Right ventricle myocardium superior (tissue), 1 donor: ENCODE measurements at places on chromosomes 13 and 19. TPM values are rescaled to one million over a fixed set of nuclear protein-coding genes. Genes with fewer than 3 reads are reported as not detected.

GRCh38 chr13:21670006-21670882, 629 bp upstream of the FGF9 start:
- DNase-seq: peak; percentile 71

GRCh38 chr13:102645701-102646100, 48.9 kb downstream of the TPP2 start:
- DNase-seq: no peak

DNA sequence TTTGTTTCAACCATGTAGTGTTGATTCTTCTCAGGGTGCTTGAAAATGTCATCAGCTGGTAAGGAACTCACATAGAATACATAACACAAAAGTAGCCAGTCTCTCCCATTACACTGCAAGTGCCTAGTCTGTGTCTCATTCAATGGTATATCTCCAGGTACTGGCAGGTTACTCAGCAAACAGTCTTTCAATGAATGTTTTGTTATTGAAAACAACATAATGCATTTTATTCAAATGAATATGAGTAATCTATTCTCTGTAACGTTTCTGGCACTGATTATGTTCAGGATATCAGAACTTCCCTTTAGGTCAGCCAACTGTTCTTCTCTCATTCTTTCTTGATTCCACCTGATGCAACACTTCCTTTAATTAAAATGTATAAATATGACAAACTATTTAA, 68.0 kb upstream of the SLITRK1 start:
- DNase-seq: no peak

Gene TPM4
- total RNA-seq: 74.7 TPM

- DNase-seq: peak; percentile 88
Measured at GRCh38 chr19:17766543-17767131, 15.4 kb downstream of the FCHO1 start.

Gene ETV2
- total RNA-seq: 0.32 TPM

Gene CEACAM4
- total RNA-seq: 0.46 TPM

Gene LRG1
- 0.22 TPM for total RNA-seq

Gene NLRP13
- not detected for total RNA-seq

Gene ZNF415
- total RNA-seq: 17.8 TPM
